ENCODE measurements at places on chromosomes 11 and 22.

DNA sequence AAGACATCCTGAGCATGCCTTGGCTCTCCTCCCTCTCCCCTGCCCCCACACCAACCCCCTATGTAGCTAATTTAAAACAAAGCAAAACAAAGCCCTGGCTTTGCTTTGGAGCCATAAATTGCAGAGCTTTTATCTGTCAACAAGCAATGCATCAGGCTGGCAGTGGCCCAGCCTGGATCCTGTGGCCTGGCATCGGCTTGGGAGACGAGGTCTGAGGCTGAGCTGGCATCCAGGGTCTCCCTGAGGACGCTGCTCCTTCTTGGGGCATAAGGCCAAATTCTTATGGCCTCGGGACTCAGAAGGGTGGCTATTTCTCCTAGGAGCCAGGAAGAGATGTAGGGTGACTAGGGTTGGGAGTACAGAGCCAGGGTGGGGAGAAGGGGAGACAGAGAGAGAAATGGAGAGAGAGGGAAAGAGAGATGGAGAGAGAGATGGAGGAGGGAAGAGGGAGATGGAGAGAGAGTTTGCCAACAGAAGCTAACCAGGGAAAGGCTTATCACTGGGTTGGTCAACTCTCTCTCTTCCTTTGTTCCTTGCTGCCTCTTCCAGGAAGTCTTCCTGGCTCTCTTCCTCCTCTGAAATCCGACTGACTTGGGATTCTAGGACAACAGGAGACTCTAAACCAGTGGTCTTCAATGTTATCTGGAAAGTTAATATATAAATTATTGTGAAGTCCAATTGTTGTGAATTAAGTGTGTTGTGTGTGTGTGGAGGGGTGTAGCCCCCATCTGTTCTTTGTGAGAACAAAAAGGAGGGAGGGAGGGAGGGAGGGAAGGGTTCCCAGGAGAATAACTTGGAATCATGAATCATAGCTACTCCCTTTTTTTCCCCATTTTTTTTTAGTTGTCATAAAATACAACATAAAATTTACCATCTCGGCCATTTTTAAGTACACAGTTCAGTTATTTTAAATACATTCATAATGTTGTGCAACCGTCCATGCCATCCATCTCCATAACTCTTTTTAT, 29.1 kb downstream of the TSPAN18 start:
- DNase-seq = no peak

- peak; percentile 47 for DNase-seq
Observed at GRCh38 chr11:20155683-20156279, 4.5 kb downstream of the DBX1 start.

- DNase-seq = peak; percentile 1
Observed at GRCh38 chr11:29272019-29272654, 744.7 kb downstream of the KCNA4 start.

- peak; percentile 20 for DNase-seq
Observed at GRCh38 chr22:48951836-48952235, 875.8 kb downstream of the BRD1 start.

DNA sequence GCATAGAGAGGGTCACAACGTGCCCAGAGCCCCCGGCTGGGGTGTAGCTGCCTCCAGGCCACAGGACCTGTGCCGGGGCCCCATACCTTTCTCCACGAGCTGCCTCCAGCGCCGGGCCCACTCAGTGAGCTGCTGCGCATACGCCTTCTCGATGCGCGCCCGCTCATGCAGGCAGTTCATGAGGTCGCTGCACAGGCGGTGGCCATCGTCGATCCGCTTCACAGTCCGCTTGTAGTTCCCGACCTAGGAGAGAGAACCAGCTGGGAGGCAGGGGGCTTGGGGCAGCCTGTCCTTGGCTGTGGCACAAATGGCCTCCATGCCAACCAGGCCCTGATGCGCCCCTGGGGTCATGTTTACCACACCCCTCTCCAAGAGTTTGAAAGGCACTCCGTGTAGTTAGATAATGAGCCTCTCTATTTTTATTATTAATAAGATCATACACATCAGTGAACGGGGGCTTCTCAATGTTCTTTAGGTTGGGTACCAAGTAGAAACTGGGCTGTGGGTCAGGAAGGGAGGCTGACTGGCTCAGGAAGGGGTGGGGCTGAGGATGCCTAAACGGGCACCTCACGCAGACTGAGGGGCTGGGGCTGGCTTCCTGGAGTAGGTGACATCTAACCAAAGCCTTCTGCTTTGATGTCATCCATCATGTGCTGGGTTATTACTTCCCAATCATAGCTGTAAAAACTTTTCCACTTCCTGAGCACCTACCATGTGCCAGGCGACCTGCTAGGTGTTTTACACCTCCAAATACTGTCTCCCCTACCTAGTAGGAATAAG, 36.5 kb upstream of the ARFGAP3 start:
- no peak for DNase-seq

DNA sequence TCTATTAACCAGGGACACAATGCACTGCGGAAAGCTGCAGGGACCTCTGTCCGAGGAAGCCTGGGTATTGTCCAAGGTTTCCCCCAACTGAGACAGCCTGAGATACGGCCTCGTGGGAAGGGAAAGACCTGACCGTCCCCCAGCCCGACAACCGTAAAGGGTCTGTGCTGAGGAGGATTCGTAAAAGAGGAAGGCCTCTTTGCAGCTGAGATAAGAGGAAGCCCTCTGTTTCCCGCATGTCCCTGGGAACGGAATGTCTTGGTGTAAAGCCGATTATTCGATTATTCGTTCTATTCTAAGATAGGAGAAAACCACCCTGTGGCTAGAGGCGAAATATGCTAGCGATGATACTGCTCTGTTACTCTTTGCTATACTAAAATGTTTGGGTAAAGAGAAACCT, 5.2 kb downstream of the BET1L start:
- DNase-seq = no peak

DNA sequence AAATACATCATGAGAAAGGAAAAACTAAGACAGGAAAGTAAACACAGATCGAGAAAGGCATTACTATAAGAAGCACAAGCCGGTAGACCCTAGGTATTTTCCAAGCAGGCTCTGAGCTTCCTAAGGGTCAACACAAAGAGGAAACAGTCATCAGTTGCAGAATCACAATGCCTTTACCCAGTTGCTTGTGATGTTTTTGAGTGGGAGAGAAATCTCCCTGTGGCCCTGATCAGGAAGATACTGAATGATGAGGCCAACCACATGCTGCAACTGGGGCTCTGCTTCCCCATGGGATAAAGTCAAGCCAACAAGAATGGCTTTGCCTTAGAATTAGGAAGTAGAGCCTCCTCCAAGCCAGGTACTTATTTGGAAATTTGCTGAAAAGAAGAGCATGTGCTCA, 132.6 kb downstream of the MICAL2 start:
- DNase-seq = no peak

GRCh38 chr11:47595029-47595428, 818 bp upstream of the C1QTNF4 start:
- DNase-seq = peak; percentile 47

DNA sequence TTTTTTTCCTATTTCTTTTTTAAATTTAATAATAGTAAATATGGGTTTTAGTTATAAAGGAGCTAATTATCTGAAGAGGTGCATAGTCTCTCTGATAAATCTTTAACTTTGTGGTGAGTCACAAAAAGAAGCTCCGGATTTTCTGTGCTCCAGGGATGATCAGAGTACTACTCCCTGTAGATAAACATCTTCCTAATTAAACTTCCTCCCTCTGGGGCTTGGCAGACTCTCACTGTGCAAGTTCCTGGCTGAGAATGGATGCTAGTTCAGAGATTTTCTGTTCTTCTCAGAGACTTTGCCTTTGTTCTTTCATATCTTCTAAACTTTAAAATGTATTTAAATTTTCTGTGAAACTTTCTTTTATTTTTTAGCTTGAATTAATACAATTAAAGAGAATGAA, at the start of gene OR10G7:
Gene OR10G7, minus strand, starts transcription at position 72 of the 400 bp plus-strand sequence. CDS start 2,324 bp downstream, outside the sequence.
- DNase-seq = no peak

GRCh38 chr22:20391222-20391621, 2.7 kb upstream of the ZNF74 start:
- no peak for DNase-seq

GRCh38 chr22:44570476-44571445, 72.7 kb upstream of the RTL6 start:
- no peak for DNase-seq

GRCh38 chr11:83265331-83265730, 20.8 kb downstream of the CCDC90B start:
- DNase-seq = no peak

DNA sequence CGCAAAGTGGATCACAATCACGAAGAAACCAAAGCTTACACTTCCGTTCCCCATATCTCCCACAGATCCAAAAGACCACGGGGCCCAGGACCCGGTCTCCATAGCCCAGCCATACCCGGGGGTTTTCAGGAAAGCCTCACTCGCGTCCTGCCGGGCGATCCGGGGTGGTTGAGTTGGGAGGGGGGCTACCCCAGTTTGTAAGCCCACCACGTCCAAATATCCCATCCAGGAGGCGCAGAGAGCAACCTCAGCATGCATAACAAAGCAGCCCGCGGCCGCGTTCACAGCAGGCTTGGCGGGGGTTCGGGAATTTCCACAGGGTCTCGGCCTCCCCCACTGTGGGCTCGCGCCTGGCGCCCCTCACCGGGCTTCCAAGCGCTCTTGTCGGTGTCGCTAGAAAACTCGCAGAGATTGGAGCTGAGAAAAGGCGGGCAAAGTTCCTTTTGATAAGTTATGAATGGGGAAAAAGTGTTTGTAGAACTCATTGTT, 9.5 kb downstream of the SDF2L1 start:
- peak; percentile 83 for DNase-seq

GRCh38 chr11:62678770-62679696, at the start of gene UBXN1:
Gene UBXN1, minus strand, starts transcription at chr11:62679073. Its CDS starts 150 bp downstream, at chr11:62678923.
- peak; percentile 93 for DNase-seq

DNA sequence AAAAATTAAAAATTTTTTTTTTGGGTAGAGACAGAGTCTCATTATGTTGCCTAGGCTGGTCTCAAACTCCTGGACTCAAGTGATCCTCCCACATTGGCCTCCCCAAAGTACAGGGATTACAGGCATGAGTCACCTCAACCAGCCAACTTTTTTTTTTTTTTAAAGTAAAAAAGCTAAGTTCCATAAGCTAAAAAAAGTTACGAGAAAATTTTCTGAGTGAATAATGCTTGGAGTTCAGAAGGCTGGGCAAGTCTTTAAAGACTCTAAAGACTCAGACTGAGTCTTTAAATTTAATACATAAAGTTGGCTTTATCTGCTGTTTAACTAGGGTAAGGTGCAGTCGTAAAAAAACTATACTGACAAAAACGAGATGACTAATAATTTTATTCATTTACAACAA, 5.6 kb downstream of the DDX6 start:
- no peak for DNase-seq

DNA sequence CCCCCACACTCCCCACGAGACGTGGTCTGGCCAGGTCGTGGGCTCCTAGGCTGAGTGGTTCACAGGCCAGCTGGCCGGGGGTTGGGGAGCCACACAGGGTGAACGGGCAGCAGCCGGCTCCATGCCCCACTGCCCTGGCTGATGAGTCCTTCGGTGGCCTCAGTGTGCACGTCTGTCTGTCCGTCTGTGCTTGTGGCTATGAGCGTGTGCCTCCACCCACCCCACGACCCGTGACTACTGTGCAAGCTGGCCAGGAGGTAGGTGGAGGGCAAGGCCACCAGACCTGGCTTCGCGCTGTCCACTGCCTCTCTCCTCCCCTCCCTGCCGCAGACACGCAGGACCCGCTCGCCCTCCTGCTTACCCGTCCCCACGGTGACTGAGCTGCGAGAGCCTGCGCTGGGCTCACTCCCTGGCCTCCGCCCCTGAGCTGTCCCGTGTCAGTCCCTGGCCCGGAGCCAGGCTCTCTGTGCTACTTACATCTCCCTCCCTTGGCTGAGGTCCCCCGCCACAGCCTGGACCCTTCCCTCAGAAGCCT, 14.1 kb downstream of the CSDC2 start:
- no peak for DNase-seq

DNA sequence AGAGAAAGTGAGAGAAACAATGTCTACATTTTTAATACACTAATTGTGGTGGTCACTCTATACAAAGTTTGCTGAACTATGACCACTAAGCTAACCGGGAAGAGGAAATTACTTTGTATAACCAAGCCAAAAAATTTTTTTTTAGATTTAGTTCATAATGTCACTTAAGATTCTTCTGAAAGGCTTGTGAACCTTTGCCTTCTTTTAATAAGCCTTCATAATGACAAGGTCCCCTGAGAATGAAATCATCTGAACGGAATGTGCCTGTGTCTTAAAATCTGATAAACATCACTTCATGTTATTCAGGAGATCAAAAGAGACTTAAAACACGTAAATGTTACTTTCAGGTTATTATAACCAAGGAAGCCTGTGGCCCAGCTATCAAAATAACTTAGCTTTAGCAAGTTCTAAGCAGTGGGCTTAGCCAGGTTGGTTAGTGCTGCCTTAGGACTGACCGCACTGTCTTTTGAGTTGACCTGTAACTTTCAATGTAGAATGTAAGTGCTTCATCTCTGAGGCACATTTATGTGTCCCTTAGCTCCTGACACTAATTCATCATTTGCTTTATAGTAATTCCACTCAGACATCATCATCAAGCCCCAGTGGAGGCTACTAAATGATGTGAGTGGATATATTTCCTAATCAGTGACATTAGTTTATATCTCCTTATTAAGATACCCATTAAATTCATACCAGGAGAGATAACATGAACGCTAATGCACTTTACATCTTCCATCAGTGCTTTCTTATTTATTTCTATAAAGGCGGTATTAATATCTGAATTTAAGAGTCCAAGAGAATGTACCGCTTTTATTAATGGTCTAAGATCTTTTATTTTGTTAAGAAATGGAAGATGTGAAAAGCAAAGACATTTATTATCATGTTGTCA, 122.5 kb downstream of the WNT11 start:
- DNase-seq = no peak

DNA sequence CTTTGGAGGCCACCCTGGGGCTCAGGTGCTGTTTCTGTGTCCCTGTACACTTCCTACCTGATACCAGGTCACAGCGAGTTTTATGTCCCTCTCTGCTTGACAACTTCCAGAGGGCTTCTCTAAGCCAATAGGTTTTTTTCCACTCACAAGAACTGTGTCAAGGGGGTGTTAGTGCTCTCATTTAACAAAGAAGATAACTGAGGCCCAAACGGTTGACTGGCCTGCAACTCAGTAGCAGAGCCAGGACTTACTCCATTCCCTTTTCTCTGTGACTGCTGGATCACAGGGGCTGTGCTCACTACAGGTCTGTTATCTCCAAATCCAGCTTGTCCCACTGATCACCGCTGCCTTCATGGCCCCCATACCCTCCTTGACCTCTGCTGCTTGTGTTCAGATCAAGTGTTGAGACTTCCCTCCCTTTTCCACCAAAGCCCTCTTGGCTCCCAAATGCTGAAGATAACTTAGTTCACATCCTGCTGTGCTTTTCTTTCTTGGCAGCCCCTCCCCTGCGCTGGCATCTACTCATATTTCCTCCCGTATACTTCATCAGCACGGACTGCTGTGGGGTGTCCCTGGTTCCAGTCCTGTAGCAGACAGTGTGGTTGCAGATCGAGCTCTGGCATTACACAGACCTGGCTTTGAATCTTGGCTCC, 41.3 kb downstream of the POU2F3 start:
- DNase-seq = no peak

DNA sequence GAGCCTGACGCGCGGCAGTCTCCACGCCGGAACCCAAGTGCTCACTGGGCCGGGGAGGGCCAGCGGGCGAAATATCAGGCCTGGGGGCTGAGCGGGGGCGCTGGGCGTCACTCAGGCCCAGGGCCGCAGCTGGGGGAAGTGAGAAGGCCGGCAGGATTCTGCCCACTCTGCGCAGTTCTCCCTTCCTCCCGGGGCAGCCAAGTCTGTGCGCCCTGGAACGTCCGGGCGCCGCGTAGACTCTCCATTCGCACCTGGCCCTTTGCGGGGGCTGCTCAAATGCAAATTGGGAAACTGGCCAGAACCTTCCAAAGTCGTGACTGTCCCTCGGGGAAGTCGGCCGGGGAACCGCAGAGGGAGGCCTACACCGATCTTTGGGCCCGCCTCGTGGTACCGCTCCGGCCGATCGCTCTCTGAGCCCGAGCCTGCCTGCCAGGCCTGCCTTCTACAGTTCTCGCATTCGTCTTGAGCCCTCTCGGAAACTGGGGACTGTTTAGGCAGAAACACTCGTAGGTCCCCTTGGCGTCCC, 2.2 kb upstream of the SLC6A5 start:
- DNase-seq = peak; percentile 52

Data from H7 (cell line).